ENCODE measurements at places on chromosomes 3 and 15.

- DNase-seq: no peak
Measured at GRCh38 chr3:108079877-108080276, 11.0 kb downstream of the CD47 start.

GRCh38 chr3:27639271-27639670 is 82.9 kb downstream of the EOMES start:
- no peak for DNase-seq

DNA sequence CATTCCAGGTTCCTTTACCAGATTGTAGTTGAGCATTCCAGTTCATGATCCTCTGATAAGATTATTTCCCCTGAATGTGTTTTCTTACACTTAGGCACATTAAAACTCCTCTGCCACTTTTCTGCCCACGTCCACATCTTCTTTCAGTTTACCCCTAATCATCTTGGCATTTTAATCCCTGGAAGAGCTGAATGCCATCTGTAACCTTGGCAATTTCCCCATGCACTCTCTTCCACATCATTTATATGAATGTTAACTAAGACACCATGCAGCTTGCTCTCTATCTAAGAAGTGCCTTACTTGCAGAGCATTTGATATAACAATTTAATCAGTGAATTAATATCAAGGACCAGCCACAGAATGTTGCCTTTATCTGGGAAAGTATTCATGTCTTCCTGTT is 25.8 kb downstream of the TIMP4 start:
- no peak for DNase-seq

- no peak for DNase-seq
Measured at GRCh38 chr3:183800243-183800863, 25.0 kb downstream of the MAP6D1 start.

- DNase-seq: no peak
Measured at GRCh38 chr3:11476735-11477144, 167.0 kb downstream of the VGLL4 start.

DNA sequence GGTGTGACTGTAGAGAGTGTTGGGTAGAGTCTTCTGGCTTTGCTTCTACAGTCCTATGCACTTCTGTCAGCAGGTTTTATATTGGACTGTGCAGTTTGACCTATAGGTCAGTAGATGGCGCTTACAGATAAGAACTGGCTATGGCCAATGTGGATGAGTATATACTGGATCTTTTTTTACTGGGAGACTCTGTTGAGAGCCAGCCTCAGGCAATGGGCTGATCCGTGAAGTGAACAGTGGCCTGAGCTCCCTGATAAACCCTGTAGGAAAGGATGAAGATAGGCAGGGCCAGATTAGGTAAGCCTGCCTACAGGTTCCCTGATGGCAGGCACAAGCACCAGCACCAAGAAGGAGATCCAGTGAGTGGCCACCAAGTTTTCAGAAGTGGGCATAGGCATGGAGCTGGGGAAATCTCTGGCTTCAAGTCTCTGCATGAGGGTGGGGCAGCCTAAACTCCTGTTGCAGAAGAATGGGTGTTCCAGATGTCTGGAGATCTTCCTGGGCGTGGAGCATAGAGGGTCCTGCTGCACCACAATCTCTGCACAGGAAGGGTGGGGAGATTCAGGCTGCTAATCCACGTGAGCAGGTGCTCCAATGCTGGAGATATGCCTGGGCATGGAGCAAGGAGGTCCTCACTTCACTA is 326.0 kb upstream of the SGO1 start:
- no peak for DNase-seq

GRCh38 chr3:186209810-186210752 is 101.2 kb upstream of the ETV5 start:
- DNase-seq: no peak

- no peak for DNase-seq
Measured at GRCh38 chr3:72924055-72924454, 36.2 kb downstream of the GXYLT2 start.

DNA sequence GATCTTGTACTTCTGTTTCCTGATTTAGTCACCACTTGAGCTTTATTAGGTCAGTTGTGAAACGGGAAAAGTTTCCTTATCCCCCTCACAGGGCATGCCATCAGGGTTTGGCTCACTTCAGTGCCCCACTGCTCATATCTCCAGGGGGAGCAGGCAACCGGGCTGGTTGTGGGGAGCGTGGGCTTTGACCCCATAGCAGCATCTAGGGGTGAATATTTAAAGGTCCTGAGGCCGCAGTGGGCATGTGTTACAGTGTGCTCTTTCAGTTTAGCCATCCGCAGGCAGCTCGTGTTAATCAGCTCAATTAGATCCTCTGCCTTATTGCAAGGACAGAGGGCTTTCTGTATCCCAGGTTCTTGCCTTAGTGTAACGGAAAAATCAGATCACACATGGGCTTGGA is 71.9 kb downstream of the MRPL46 start:
- no peak for DNase-seq

GRCh38 chr3:116018646-116019045 is 395.3 kb downstream of the GAP43 start:
- no peak for DNase-seq

GRCh38 chr15:87215100-87215499 is 1041.4 kb downstream of the NTRK3 start:
- DNase-seq: no peak

GRCh38 chr3:85796140-85796539 is 837.4 kb downstream of the CADM2 start:
- DNase-seq: no peak

- no peak for DNase-seq
Measured at GRCh38 chr3:115616461-115616860, 6.8 kb upstream of the GAP43 start.

GRCh38 chr15:95192923-95193322 is 961.6 kb downstream of the MCTP2 start:
- no peak for DNase-seq

DNA sequence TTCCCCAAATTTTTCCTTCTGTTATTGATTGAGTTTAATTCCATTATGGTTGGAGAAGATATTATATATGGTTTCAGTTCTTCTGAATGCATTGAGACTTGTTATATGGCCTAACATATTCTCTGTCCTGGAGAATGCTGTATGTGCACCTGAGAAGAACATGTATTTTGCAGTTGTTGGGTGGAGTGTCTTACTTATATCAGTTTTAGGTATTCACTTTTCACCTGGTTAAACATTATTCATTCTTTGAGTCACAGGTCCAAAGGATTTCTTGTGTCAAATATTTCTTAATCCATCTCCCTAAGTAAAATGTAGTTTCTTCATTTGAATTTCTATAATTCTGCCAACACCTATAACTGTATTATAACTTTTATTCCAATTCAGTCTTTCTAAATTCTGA is 17.8 kb downstream of the ACKR2 start:
- no peak for DNase-seq

DNA sequence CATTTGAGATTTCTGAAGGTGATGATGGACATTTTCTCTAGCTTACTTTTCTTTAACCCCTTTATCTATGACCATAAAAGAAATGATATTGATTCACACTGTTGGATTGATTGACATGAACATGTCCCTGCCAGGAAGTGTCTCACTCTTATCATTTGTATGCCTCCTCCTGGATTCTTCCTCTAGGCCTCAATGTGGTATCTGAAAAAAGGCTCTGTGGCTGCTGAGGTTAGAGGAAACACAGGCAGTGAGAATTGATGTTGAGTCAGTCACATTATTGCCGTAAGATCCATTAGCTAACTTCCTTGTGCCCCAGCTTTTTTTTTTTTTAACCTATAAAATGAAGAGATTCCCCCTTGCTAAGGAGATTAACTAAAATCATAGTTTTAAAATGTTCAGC is 8.0 kb upstream of the THRB start:
- no peak for DNase-seq

GRCh38 chr3:194049394-194049793 is 86.6 kb upstream of the HES1 start:
- no peak for DNase-seq

- DNase-seq: no peak
Measured at GRCh38 chr3:71987828-71988227, 202.9 kb upstream of the PROK2 start.

DNA sequence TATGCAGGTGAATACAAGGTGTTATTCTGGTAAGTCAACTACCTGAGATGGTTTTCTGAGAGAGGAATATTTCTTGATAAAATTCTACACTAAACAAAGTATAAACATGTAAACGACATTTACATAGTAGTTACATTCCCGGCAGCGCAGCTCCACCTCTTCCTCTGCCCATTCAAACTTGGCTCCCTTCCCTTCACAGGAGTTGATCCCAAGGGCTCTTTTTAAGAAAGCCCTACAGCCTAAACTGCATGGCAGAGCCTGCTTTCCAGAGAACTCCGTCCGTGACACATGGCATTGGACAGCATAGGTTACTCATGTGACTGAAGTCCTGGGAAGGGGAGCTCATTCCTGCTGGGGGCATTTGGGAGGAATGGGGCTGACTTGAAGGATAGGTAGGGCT is 22.0 kb upstream of the LCTL start:
- DNase-seq: no peak

DNA sequence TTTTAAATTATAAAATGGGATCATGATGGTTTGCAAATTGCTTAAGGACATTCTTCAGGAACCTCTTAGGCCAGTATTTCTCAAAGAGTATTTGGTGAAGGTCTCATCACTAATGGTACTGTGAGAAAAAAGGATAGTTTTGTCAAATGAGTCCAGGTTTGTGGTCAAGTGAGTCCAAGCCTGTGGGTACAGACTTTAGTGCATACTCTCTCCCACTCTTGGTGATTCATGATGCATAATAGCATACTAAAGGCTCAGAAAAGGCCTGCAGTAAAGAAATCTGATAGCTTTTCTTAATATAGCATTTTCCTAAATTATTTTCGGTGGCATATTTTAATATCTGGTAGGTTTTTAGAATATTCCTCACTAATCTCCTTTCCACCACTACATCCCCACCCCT is 20.0 kb downstream of the BOC start:
- no peak for DNase-seq

DNA sequence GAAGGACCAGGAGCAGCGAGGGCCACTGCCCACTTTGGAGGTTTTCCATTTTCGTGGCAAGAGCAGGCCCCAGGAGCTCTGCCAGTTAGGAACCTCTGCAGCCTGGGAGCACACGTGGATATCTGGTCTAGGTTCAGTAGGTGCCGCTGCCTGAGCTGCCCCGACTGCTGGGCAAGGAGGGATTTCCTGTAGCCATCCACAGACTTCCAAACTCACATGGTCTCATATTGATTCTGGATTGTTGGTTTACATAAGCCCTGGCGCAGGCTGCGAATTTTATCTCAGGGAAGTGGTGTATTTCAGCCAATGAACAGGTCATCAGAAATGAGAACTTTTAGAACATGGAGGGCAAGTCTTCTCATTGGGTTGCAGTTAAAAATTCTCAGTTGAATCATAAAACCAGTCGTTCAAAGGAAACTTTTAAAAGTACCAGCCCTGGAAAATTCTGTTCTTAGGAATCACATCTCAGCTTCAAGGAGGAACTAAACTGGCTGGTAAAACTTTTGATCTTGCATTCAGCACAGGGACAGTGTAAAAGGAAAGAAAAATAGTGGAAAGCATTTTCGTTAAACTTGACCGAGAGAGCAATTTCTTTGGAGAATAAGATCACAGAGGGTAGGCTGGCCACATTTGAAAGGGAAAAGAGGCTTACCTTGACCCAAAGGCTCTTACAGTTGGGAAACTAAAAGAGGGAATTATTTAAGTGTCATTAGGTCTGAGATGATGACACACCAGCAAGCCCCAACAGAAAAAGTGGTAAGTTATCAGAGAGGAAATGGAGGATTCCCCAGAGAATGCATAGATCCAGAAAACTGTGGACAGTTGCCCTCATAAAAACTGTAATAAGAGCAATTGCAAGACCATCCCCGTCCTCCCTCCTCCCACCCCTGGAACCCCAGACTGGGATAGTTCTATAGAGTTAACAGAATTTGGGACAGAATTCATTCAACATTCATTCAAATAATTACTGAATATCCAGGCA is 6.4 kb upstream of the RTP3 start:
- DNase-seq: no peak

GRCh38 chr3:40649346-40649745 is 124.6 kb downstream of the ZNF621 start:
- DNase-seq: no peak

DNA sequence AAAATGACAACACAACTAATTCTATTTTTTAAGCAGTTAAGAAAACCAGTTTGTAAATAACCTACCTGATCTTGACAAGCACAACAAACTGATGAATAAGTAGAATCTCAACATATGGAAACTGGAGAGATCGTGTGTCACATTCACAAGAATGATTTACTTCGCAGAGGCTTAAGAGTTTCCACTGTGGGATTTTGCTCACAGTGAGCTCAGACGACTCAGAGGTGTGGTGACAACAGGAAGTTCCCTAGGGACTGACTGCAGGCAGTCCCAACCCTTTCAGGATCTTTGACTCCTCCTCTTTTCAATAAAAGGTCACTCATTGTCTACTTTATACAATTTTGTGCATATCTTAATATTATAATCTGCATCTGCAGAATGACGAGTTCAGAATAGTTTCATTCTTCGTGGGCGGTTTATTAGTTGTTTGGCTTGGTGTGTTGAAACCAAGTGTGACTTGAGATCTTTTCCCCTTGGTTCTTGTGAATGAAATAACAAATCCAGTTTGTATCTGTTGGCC is at the start of gene LIPH:
Gene LIPH, minus strand, starts transcription at position 231 of the 520 bp plus-strand sequence. Its CDS starts 117 bp downstream, at position 114.
- DNase-seq: no peak

DNA sequence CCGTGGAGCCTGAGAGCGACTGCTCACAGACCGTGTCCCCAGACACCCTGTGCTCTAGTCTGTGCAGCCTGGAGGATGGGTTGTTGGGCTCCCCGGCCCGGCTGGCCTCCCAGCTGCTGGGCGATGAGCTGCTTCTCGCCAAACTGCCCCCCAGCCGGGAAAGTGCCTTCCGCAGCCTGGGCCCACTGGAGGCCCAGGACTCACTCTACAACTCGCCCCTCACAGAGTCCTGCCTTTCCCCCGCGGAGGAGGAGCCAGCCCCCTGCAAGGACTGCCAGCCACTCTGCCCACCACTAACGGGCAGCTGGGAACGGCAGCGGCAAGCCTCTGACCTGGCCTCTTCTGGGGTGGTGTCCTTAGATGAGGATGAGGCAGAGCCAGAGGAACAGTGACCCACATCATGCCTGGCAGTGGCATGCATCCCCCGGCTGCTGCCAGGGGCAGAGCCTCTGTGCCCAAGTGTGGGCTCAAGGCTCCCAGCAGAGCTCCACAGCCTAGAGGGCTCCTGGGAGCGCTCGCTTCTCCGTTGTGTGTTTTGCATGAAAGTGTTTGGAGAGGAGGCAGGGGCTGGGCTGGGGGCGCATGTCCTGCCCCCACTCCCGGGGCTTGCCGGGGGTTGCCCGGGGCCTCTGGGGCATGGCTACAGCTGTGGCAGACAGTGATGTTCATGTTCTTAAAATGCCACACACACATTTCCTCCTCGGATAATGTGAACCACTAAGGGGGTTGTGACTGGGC is 7.3 kb downstream of the FAM131A start:
- DNase-seq: no peak

- DNase-seq: no peak
Measured at GRCh38 chr3:184608209-184608608, 46.6 kb downstream of the EPHB3 start.

- DNase-seq: no peak
Measured at GRCh38 chr3:87101861-87102625, 111.1 kb upstream of the VGLL3 start.

DNA sequence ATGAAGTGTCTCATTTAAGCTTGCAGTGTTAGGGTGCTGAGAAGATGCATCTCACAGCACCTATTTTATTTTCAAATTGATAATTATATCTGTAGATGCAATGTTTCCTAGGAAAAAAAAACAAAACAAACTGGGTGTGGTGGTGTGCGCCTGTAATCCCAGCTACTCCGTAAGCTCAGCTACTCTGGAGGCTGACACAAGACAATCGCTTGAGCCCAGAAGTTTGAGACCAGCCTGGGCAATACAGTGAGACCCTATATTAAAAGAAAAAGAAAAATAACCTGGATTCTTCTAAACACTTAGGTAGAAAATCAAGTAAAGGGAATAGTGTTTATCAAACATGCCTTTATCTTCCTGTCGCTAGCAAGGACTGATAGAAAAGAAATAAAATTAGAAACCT is 1.9 kb downstream of the MINDY2 start:
- DNase-seq: no peak

All from stimulated activated CD4-positive, alpha-beta T cell treated with anti-CD3 and anti-CD28 coated beads, Interleukin-15, amount 100 ng/mL, for 1 hour (primary cell).